ENCODE measurements at places on chromosomes 12 and 14.

DNA sequence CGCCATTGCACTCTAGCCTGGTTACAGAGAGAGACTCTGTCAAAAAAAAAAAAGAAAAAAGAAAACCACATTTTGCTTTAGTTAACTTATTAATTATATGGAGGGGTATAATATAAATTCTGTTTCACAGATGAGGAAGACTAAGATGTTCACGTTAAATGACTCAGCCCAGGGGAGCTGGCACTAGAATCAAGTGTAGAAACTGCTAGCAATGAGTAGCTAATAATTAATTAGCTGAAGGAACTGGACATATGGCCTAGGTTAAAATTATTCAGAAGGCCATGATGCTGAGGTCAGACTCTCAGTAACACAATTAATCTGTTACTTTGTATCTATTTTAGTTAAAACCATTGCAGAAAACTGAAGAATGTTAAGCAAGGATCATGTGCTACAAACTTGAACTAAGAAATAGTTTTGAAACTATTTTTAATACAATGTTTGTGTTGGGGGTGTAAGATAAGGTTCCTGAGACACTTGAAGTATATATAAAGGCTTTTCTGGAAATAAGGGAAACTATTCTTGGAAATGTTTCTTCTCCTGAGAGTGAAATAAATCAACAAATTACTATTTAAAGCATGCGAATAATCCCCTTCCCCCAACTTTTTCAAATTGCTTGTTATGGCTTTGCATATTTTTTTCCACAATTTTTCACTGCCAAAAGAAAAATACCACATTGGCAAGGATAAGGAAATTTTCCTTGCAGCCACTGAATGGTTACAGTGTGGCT lies 589.3 kb downstream of the SOX5 start:
- DNase-seq, result no peak

DNA sequence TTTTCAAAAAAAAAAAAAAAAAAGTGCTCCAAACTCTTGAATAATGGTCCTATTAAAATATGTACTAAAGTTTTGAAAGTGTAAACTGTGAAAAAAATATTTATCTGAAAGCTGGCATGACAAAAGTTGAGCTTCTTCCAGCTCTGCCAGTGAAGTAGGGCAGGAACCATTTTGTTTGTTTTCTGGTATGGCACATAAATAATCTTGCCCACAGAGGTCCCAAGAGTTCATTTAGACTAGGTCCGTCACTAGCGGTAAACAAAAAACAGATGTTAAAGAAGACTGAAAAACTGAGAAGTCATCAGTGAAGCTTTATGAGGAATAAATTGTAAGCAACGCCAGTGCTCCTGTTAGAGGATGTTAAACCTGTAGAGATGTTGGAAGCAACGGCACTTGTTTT lies 7.0 kb downstream of the ERP27 start:
- no peak for DNase-seq

DNA sequence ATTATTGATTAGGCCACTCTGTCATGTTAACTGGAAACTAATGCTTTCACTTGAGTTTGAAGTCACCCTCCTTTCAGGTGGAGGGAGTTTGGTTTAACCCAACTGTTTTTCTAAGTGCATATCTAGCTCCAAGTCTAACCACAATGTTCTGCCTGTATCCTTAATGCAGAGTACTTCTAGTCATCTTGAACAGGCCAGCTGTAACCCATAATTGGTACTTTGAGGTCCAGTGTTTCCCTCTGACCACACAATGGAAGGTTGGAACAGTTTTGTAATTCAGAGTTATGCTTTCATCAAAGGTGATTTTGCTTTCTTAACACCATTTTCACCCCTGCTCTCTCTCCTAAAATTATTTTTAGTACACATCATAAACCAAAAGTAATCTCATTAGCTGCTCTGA lies 237.2 kb upstream of the DCN start:
- DNase-seq, result no peak

- DNase-seq, result no peak
Observed at GRCh38 chr12:57320639-57321038, 69.7 kb upstream of the STAC3 start.

GRCh38 chr14:78103271-78103670 lies 66.9 kb upstream of the NRXN3 start:
- no peak for DNase-seq
